ENCODE measurements at places on chromosomes 11 and 22.
A peak's percentile ranks its signal among the peaks of the same experiment; 100 is the strongest.

DNA sequence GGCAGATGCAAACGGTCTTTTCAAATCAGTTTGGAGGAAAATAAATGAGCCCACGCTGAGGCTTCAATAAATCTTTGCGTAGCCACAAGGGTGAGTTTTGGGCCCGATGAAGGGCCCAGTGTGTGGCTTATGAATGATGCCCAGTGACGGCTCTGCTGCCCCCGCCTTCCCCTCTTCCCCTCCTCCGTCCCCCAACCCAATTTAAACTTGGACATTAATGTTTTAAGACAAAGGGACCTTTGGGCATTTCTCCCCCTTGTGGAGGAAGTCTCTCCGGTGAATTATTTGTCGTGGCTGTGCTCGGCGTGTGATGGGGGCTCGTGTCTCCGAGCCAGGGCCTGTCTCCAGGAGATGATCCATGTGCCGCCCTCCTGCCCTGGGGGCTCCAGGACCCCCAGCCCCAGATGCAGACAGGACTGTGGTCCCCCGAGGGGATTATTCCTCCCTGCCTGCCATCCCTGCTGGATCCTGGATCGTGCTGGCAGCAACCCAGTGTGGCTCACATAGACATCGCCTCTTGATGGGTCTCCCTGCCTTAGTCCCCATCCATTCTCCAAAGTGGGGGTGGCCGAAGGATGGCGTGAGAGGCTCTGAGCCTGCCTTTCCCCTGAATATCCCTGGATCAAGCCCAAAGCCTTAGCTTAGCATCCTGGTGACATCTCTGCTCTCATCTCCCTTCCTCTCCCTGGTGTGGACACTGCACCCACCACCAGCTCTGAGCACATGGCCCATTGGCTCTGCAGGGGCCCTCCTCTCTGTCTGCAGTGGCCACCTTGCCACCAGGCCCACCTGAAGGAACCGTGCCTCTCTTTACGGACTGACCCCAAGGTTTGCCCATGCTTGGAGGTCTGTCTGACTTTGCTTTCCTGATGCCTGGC, 56.4 kb downstream of the SMIM38 start:
- DNase-seq = no peak

DNA sequence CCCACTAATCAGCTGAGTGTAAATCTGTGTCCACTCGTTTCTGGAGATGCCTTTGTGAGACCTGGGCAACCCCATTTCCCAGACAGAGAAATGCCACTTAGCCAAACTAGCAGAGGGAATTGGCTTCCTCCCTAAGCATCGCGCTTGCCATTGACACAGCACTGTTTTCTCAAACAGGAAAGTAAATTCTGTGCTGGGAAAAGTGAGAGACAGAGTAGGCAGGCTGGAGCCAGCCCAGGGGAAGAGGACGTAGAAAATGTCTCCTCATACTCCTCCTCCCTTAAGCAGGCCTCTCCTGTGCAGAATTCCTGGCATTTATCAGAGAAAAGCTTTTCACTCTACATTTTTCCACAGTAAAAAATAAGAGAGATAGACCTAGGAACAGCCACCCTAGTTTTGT, 99.1 kb upstream of the AMOTL1 start:
- no peak for DNase-seq

DNA sequence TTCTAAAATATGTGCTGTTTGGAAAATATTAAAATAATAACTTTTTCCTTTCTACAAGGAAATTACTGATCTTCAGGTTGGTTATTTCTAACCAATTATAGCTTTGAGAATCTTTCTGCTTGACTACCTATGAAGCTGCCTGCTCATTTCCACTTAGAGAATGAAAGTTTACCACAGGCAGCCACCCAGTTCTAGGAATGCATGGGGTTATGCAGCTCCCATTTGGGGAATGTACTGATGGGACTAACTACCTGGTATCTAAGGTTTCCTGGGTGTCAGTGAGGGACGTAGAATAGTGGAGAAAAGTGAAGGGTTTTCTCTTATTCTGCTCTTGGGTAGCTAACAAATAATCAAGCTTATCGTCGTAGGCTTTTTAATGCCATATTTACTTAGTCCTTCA, 73.4 kb downstream of the DEUP1 start:
- no peak for DNase-seq

GRCh38 chr11:121889931-121890330, 226.1 kb downstream of the BLID start:
- no peak for DNase-seq

DNA sequence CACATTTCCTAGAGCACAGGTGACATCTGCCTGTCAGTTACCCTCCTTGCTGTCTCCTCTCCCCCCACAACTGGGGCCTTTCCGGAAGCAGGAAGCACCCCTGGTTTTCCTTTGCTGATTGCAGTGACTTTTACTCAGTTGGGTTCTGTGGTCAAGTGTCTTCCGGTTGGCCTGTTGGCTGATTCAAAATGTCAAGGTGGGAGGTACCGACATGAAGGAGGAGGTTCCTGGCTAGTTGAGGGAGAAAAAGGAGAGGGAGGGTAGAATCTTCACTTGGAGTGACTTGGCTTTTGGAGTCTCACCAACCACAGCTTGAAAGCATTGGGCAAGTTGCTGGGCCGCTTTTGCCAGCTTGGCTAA, 9.3 kb upstream of the ADAMTS15 start:
- no peak for DNase-seq

DNA sequence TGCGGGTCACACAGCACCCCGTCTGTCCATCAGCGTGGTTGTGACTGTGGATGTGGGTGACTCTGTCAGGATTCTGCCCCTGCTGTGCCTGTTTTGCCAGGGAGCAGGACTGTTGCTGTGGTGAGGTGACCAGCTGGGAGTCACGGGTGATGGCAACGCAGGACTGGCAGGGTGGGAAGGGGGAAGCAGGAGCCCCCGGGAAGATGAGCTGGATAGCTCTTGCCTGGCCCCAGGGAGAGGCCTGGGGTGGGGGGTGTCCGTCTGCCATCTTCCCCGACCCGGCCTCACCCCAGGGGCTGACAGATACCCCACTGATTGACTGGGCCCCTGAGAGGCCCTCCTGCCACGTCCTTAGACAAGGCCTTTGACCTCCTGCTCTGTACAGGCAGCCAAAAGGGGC, 34.3 kb upstream of the TSPAN18 start:
- DNase-seq = no peak

DNA sequence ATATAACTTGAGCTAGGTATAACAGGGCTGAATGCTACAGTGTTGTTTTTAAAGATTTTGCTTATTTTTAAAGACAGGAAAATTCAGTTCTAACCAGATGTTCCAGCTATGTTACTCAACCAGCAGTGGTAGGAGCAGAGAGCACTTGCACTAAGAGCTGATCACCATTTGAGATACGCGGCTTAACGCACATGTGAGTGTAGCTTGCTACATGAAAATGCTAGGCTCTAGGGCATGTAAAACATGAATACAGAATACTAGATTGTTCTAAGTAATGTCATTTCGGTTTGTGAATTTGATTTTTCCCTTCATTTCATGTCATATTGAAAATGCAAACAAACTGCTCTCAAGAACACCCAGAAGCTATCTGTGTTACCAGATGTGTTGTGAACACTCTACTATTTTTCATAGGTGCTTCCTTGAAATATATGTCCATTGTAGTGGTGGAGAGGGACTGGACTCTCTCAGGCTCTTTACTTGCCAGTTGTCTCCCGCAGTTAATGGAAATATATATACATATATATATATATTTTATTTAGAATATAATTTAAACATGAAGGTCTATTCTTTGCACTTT, 10.8 kb upstream of the TECTA start:
- no peak for DNase-seq

DNA sequence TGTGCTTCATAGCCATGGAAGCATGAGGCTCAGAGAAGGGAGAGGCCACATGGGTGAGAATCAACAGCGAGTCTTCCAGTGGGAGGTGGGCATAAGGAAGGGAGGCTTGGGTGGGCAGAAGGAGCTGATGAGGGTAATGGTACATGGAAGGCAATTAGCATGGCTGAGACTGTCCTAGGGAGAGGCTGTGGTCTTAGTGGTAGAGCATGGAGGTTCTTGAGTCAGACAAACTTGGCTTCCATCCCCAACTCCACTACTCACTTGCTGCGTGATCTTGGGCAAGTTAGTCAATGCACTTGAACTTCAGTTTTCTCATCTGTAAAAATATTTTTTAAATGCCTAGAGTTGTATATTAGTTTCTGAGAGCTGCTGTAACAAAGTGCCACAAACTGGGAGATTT, 227.2 kb upstream of the E2F8 start:
- no peak for DNase-seq

GRCh38 chr11:119843877-119844276, 114.9 kb upstream of the NECTIN1 start:
- DNase-seq = no peak

DNA sequence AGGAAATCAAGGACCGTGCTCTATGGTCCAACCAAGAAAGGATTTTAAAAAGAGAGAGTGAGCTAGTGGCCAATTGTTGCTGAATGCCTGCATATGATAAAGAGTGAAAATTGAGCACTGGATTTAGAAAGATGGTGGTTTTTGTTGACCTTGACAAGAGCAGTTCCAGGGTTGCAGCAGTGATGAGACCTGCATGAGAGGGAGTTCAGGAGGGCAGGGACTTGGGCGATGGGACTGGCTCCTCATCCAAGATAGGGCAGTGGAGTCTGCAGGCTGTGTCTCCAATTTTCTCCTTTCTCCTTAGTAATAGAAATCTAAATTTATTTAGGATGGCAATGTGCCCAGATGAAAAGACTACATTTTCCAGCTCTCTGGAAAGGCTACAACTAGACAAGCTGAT, 94.0 kb upstream of the B3GAT1 start:
- DNase-seq = no peak

GRCh38 chr22:38122616-38123015, 12.1 kb upstream of the BAIAP2L2 start:
- DNase-seq = no peak

- DNase-seq = no peak
These were observed 1063.6 kb downstream of the FAM181B start for GRCh38 chr11:81669935-81670543.

DNA sequence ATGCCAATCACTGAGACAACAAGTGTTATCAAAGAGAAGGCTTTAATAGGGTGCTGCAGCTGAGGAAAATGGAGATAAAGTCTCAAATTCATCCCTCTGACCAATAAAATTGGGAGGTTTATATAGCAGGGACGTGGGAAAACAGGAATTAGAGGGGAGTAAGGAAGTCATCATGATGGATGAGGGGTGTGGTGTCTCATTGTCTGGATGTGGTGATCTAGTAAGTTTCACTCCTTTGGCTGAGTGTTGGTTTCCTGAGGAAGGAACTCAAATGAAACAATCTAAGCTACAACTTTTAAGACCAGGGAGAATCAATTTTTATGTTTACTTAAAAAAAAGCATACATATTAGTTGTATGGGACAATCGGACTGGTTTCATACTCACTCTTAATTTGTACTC, 491.0 kb upstream of the KIRREL3 start:
- no peak for DNase-seq

- peak; percentile 79 for DNase-seq
These were observed 23.4 kb upstream of the RIC3 start for GRCh38 chr11:8192016-8192895.

- DNase-seq = peak; percentile 11
These were observed 154.2 kb downstream of the LARGE1 start for GRCh38 chr22:33766091-33766490.

DNA sequence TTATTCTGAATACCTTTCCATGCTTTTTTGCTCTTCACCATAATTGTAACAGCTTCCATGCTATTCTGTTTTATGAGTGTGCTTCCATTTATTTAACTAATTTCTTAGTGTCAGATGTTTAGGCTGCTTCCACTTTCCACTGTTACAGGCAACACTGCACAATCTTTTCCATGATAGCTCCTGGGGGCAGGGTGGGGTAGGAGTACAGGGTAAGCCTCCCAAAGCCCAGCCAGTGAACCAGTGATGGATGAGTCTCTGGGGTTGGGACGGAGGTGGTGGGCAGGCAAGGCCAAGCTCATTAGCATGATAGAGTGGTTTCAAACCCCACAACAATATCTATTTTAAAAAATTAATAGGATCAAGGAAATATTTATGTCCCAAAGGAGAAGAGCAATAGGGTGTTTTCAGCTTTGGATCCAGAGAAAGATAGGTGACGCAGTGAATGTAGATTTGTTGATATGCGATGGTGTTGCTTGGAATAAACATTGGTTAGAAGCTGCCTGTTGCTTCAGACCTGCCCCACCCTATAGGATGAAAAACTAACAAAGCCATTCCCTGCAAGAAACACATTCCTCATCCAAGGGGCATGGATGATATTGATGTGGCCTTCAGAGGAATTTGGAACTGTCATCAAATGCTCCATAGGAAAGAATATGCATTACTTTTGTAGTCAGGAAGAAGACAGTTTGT, 17.1 kb upstream of the ELF5 start:
- no peak for DNase-seq

DNA sequence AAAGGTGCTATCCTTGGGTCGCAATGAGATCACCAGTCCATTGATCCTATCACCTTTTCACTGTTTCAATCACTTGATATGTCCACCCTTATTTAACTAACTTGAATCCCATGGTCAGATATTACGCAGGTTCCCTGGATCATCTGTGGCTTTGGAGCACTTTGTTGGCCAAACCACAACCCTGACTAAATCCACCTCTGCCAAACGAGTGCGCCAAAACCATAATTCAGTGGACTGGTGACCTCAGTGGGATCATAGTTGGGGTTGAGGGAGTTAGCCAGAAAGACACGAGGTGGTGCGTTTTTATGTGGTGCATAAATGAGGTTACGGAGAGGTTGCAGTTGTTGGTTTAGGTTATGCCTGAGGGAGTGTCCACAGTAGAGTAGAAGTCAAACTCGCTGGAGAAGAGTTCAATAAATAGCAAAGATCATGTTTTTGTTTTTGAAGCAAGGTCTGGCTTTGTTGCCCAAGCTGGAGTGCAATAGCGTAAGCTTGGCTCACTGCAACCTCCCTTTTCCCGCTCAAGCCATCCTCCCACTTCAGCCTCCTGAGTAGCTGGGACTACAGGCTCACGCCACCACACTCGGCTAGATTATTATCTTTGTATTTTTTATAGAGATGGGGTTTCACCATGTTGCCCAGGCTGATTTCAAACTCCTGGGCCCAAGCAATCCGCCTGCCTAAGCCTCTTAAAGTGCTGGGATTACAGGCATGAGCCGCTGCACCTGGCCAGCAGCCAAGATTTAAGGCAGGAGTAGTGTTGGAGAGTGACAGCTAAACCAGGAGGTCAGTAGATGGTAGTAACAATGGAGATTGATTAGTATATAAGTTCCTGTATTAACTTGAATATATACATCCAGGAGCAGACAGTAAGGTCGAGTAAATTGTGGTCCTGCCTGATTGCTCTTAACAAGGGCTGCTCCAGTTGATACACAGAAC, 4.5 kb downstream of the FOXR1 start:
- peak; percentile 93 for DNase-seq

DNA sequence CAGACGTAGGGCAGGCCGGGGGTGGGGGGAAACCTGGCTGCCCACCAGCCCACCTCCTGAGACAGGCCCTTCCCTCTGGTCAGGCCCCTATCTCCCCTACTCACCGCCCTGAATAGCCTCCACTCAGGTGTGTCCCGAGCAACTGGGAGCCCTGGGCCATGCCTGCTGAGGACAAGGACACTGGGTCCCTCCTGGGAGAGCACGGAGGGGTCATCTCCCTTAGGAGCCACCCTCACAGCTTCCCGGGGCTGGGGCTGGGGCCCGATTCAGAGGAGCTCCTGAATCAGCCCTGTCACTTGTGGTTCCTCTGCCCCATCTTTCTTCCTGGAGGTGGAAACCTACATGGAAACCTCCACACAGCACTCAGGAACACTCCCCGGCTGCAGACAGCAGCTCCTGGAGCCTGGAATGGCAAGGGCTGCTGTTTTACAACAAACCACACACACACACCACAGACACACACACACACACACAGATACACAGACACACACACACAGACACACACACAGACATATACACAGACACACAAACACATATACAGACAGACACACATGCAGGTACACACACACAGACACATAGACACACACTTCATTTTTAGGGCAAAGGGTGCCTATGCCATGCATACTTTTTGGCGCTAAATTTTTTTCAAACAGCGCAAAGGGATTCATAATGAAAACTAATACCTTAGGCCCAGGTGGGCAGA, 9.6 kb upstream of the EMID1 start:
- DNase-seq = no peak

Data from WERI-Rb-1 (cell line).